ENCODE measurements at places on chromosomes 7 and 10.

GRCh38 chr10:129627442-129627841 is 160.4 kb downstream of the MGMT start:
- no peak for DNase-seq

DNA sequence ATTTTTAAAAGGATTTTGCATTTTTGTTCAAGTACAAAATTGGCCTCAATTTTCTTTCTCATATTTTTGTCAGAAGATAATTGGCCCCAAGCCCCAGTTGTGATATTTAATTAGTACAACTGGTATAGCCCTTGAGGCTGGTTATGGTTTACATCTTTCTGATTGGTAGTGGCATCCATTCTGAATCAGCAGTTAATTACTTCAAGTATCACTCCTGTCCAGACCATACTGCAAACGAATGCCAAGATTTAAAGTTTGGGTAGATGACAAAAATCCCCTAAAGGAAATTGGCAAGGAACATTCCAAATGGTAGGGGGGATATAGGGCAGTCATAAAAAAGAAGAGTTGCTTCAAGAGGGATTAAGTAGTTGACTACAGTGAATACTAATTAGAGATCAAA is 23.1 kb downstream of the MYPN start:
- DNase-seq = no peak

DNA sequence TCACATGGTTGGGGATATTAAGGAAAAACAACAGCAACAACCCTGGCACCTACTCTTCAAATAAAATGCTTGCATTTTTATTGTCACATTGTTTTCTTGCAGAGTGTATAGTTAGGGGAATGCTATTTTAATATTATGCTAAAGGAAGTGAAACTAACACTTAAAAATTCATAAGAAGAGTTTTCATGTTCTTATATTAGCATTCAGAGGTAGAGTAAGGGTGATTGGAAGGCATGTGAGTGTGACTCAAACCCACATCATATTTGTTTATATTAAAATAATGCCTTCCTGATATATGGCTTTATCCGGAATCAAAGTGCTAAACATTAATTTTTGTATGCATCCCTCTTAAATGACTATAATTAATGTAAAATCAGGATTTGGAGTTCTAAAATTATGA is 59.8 kb upstream of the TES start:
- no peak for DNase-seq

DNA sequence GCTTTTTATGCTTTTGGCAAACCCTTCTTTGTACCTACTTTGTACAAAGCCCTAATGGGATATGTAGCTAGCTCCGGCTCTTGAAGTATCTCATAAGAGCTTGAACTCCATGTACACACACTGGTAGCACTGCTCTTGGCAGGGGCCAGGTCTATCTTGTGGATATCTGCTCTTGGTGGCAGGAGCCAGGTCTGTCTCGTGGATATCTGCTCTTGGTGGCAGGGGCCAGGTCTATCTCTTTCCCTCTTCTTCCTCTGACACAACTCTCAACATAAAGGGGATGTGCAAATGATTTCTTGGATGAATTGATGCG is 91.9 kb downstream of the WNT2 start:
- DNase-seq = no peak

DNA sequence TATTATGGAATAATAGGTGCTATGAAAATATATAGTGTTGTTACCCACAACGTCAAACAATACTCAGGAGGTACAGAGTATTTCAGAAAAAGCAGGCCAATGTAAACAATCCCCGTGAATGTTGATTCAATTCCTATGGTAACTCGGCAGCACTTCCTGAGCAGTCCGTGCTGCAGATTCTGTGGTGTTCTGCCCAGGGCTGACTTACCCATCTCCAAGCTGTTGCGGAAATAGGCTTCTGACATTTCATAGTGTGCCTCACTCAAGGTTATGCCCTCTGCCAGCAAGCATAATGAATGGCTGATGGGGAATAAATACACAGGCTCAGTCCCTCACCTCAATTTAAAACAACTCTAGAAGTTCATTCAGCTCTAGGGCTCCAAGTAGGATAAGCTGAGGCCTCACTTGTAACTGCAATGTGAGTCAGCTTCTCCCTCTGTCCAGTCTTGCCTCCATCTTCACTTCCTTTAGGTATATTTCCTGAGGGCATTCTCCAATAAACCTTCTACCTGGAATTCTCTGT is 177.6 kb downstream of the GNAI1 start:
- no peak for DNase-seq

DNA sequence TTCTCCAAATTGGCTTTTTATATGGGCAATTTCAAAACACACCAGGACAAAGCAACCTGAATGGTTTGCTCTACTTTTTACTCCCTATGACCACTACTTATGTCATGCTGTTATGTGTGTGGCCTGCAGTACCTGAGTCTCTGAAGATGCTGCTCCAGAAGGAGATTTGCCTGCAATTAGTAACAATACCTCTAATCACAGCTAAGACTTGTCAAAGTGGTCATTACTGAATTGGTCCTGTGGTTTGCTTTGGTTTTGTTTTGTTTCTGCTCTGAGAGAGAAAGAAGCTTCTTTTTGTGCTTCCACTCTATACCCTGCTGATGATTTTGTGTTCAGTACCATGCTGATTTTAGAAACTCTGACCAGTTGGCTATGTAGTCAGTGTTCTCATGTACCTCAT is 25.5 kb downstream of the HGF start:
- DNase-seq = no peak

- DNase-seq = no peak
These were observed 6.1 kb upstream of the RBM17 start for GRCh38 chr10:6082496-6083395.

DNA sequence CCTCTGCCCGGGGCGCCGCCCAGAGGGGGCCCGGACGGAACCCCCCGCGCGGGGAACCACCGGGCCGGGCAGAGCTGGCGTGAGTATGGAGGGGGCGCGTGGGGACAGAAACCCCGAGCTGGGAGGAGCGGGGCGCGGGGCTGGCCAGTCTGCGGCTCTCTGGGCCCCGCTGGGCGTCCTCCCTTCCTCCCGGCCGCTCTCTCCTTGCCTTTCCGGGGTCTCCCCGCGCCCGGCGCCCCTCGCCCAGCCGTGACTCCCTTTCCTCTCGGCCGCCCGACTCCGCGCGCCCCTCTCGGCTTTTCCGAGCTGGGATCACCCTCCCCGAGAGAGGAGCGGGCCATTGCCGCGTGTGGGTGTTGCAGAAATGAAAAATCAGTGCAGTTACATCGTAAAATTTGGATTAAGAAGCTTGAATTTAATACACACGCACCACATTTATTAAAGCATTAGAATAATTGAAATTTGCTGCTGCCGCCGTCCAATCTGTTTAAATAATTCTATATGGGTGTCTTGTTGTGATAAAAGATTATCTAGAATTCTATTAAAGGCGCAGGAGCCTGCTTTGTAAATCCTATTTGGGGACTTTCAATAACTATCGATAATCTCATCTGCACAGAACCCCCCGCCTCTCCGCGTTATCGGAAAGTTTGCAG is 9.1 kb downstream of the UNCX start:
- DNase-seq = no peak

DNA sequence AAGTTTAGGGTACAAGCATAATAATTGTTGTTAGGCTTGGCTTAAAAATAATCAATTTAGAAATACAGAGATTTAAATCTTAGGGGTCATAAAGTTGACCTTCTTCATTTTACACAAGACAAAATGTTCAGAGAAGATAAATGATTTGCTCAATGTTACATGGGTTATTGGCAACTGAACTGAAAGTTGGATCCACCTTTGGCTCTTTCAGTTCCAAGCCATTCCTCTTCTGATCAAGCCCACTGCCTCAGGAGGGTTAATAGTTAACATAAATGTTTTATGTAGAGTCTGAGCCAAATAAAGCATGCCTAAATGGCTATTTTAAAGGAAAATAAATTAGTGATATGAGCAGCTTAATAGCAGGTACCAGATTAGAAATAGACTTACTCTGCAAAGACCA is 79.1 kb upstream of the RHOBTB1 start:
- no peak for DNase-seq

DNA sequence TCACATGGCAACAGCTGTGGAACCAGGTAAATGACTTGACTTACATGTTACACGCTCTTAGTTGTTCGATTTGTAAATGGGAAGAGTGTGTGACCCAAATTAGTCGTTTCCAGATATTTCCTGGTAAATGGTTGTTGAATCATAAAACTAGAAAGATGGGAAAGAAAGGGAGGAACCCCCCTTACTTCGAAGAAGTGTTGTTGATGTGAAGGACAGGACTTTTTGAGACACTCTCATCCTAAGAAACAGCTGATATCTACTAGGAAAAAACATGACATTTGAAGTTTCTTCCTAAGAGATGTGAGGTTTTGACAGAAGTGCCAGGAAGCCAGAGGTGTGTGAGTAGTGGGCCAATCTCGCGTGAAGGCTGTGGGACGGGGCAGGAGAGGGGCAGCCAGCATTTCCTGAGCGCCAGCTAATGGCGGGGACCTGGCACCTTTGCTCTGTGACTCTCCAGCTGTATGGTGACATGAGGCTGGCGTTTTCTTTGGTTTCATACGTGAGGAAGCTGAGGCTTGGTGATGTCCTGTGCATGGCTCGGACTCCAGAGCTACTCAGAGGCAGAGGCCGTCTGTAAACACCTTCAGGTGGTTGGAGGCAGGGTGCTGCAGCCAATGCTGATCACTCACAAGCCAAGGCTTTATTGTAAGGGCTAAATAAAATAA is 53.7 kb downstream of the IKZF1 start:
- no peak for DNase-seq

DNA sequence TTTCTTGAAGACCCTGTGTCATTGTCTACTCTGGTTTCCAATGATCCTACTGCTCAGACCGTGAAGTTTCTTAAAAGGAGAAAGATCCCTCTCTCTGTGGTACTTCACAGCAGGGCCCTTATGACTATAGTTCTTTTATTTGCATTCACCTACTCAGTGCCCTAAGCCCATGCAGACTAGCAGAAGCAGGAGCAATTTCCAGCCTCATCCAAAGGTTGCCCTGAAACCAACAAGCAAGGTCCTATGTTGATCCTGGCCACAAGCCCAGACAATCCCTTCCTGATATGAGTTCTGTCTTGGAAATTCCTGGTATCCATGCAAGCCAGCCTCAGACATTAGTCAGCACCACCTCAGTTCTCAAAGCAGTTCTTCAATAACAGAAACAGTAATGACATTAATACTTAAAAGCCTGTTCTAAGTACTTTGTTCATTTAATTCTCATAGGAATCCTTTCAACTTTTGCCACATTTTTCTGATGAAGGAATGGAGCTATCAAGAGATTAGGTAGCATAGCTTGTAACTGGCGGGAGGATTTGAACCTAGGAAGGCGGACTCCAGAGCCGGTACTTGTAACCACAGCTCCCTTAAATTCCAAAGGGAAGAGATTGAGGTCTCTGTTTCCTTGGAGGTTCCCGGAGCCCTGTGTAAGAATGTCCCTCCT is 58.1 kb upstream of the ST8SIA6 start:
- no peak for DNase-seq

GRCh38 chr7:36315309-36315944 is 74.2 kb upstream of the ANLN start:
- no peak for DNase-seq

- no peak for DNase-seq
These were observed 182.2 kb downstream of the JAZF1 start for GRCh38 chr7:27998382-27998781.

DNA sequence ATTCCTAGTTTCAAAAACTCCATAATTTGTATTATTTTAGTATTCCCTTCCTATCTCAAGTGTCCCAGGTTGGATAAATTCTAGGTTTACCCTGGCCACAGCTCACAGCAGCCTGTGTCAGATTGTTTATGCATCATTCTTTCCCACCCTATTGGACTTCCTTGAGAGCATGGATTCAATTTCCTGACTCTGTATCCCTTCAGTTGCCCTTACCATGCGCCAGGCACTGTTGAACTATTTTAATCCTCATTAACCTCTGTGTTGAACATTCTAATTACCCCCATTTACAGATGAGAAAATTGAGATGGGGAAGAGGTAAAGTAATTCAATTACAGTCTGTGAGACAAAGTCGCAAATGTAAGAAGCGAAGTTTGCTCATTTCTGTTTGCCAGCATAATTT is 58.8 kb downstream of the STEAP1B start:
- DNase-seq = no peak

DNA sequence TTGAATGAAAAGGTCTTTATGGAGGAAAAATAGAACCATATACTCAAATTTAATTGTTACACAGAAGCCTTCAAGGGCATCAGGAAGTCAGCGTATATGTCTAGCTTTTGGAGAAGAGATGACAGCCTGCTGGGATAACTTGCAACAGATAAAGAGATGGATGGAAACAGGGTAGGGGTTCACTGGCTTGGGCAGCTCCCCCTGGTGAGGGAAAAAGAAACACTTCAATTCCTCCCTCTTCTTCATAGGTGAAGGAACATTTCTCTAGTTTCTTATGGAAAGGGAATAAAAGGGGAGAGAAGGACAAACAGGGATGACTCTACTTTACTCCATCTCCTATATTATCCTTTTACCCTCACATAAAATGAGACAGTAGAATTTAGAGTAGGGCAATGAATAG is 635.7 kb downstream of the PHTF2 start:
- DNase-seq = no peak

- no peak for DNase-seq
These were observed 97.1 kb downstream of the WDR37 start for GRCh38 chr10:1153251-1153763.

GRCh38 chr10:3881622-3882021 is 96.6 kb upstream of the KLF6 start:
- DNase-seq = no peak

GRCh38 chr7:110119883-110120581 is 970.9 kb upstream of the LRRN3 start:
- DNase-seq = no peak

- no peak for DNase-seq
These were observed 239.7 kb upstream of the INHBA start for GRCh38 chr7:41942468-41943093.

DNA sequence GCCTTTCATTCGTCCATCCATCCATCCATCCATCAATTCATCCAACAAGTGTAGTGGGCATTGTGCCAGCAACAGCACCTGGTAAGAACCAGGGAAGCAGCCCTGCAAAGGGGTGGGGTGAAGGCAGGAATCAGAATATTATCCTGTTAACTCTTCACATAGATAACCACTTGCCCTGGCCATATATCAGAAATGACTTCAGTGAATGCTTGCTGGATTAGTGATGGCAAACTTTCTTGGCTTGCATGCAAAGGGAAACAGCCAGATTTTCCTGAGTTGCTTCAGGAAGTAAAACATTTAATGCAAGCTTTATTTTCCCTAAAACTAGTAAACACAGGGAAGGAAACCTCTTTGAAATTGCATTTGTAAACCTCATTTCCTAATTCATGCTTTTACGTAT is 743 bp downstream of the OR2A5 start:
- no peak for DNase-seq

GRCh38 chr10:122049076-122049475 is 60.1 kb downstream of the TACC2 start:
- DNase-seq = no peak

DNA sequence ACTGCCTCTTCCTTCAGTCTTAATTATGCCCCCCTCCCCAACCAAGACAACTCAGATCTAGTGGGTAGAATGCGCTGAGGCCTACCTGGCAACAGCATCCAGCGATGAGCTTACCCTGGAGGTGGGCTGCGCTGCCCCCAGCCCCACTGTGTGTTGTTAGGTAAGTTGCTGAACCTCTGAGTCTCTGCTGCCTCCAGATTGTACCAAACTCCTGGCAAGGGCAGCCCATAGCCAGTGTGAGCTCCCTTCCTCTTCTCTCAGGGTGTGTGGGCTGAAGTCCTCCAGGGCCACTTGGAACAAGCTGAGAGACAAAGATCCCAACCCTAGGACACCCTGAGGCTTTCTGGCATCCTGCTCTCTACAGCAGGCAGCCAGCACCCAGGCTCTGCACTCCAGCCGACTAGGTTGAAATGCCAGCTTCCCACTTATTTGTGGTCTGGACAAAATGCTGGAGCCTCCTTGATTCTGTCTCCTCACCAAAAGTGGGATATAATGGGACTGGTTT is 135.3 kb downstream of the ARHGAP22 start:
- no peak for DNase-seq

GRCh38 chr7:33325754-33326484 is 196.6 kb downstream of the BBS9 start:
- no peak for DNase-seq

Measured in central memory CD8-positive, alpha-beta T cell (primary cell).